ENCODE measurements at places on chromosomes 5 and 9.

- no peak for DNase-seq
Measured at GRCh38 chr9:38652486-38652885, 32.1 kb upstream of the ANKRD18A start.

DNA sequence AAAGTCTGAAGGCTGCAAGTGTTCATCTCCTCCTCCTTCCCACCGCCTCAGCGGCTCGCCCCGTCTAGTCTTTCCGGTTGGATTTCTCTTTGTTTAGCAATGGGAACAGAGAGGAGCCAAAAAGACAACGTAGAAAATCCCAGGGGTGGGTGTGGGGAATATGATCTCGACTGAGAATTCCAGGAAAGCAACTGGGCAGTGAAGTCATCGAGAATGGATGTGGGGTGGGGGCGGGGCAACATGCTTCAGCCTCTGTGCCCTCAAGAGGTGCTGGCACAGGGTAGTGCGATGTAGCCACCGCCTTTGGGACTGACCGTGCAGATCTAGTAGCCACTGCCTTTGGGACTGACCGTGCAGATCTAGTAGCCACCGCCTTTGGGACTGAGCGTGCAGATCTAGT, 12.9 kb downstream of the MSX2 start:
- DNase-seq, result no peak

DNA sequence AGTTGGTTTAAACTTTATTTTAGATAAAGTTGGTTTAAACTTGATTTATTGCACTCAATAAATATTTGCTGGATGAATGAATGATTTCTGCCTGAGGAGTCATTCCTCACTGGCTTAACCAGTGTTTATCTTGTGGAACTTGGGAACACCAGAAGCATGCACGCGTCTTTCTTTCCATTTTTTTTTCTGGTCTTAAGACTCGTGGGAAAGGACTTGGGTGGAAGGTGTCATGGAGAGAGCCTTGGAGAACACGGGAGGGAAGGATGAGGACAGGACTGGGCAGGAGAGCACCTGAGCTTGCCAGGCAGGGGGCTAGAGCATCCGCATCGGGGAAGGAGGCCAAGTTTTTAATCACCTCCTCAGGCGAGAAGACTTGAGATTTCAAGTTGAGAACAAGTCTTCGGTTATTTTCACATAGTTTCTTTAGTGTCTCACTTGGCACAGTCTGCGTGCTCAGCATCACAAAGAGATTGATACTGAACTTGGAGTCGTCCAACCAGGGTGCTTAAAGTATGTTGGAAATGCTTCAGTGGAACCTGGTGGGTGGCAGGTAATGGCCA, 144.2 kb downstream of the PDZD2 start:
- no peak for DNase-seq

DNA sequence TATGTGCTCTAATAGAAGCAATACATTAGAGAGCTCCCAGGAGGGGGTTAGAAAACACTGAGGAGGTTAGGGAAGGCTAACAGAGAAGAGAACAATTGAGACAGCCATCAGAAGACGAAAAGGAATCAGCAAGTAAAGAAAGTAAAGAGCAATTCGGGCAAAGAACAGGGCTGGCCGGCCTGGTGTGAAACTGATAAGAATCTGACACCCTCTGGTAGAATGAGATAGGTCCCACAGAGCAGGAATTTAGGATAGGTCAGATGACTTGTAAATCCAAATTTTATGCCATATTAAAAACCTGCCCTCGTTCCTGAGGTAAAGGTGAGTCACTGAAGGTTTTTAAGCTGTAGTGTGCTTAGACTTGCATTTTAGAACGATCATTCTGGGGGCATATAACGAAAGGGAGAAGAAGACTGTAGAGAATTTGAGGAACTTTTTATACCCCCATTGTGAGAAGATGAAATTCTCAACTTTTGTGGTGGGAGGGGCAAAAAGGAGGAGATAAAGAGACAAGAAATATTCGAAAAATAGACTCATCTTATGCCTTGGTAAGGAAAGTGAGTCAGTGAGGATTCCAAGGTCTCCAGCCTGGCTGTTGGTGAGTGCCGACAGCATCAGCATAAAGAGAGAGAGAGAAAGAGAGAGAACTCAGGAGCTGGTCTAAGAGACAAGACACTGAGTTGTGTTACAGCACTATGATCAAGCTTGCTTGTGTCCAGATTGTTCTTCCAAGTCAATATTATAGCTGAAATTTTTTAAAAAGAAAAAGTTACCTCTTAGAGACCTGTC, 51.3 kb downstream of the TMEM167A start:
- no peak for DNase-seq

- DNase-seq, result no peak
Measured at GRCh38 chr5:72402381-72402890, 82.3 kb downstream of the PTCD2 start.

DNA sequence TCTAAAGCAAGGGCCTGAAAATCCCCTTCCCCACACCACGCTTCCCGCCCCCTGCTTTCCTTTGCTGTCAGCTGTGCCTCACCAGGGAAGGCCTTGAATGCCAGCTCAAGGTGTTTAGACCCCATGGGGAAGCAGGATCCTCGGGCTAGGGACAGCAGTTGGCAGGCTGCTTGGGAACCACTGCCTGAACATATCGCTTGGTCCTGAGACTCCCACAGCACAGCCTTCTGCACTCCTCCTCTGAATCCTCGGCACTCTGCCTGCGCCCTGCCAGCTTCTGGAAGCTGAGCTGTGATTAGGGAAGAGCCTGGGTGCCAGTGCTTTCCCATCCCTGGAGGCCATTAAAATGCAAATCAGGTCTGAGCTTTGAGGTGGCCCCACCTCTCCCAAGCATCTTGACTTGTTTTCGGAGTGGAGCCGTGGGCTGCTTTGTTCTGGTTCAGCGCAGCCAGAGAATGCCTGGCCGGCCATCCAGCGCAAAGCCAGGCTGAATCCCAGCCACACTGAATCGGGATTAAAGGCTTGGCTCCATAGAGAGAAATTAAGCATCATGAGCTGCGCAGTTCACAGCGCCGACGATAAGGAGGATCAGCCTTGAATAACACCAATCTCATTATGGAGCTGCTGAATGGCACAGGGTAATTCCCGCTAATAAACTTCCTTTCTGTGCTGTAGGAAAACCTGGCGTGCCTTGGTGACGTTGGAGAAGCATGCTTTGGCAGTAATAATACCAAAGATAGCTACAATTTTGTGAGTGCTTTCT, 40.0 kb downstream of the AMBP start:
- no peak for DNase-seq

GRCh38 chr5:174446988-174447387, 277.4 kb upstream of the MSX2 start:
- no peak for DNase-seq

GRCh38 chr9:115837618-115838017, 316.0 kb upstream of the PAPPA start:
- no peak for DNase-seq

GRCh38 chr9:128438343-128439109, 17.3 kb upstream of the ODF2 start:
- DNase-seq, result peak; percentile 75

- DNase-seq, result no peak
Measured at GRCh38 chr5:585962-586628, 26.0 kb upstream of the CEP72 start.

DNA sequence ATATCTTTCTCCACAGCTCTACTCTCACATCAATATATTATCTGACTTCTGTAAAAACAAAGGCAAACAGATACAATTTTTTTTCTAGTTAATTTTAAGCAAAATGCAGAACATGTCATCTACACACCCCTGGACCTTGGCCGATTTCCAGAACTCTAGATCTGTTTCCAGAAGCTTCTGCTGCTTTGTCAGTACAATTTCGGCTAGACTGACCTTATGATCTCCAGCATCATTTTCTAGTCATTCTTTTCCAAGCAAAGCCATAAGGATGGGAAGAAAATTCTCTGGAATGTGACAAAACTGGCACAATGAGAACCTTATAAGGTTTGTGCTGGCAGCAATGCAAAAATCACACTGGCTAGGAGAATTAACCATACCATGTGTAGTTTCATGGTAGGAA, 132.8 kb upstream of the MPDZ start:
- no peak for DNase-seq

GRCh38 chr9:92033991-92034390, 81.2 kb downstream of the SPTLC1 start:
- no peak for DNase-seq

GRCh38 chr5:600886-601541, 11.1 kb upstream of the CEP72 start:
- no peak for DNase-seq

- no peak for DNase-seq
Measured at GRCh38 chr5:79521156-79521555, 7.2 kb upstream of the HOMER1 start.

DNA sequence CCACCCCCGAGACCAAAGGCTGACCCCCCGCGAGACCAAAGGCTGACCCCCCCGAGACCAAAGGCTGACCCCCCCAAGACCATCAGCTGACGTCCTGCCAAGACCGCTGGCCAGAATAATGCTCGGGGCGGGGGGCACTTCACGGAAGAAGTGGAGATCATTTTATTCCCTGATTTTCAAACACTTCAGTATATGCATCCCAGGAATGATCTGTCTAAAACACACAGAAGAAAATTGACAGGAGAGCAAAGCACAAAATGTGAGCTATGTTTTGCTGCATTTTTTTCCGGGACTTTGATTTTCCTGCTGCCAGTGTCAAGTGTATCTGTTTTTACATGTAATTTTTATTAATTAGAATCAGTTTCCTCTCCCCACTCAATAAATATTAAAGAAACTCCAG, 67.1 kb downstream of the ADAMTS2 start:
- DNase-seq, result no peak

- DNase-seq, result no peak
Measured at GRCh38 chr9:38066914-38067858, 1.8 kb downstream of the SHB start.

DNA sequence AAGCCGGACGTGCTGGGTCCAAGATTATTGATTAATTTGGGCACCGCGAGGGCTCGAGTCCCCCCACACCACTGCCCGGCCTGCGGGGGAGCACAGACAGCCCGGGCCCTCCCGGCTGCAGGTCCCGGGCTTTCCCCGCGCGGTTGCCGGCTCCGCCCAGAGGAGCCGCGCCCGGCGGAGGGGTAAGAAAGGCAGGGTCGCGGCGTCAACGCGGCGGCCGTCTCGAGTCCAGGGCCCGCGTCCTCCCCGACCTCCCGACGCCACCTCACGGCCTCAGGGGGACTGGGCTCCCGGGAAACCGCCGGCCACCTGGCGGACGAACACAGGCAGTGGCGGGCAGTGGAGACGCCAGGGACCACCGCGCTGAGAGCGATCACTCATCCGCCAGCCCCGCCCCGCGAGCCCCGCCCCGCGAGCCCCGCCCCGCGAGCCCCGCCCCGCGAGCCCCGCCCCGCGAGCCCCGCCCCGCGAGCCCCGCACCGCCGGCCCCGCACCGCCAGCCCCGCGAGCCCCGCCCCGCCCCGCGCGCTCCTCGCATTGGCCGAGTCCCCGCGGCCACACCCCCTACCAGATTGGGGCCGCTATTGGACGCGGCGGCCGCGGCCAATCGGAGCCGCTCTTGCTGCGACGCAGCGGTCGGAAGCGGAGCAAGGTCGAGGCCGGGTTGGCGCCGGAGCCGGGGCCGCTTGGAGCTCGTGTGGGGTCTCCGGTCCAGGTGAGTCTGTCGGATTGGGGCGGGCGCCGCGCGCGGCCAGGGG, at the start of gene MRPL41:
Gene MRPL41, plus strand, starts transcription at position 616 of the 758 bp plus-strand sequence. CDS start 203 bp downstream, outside the sequence.
- DNase-seq, result peak; percentile 75

DNA sequence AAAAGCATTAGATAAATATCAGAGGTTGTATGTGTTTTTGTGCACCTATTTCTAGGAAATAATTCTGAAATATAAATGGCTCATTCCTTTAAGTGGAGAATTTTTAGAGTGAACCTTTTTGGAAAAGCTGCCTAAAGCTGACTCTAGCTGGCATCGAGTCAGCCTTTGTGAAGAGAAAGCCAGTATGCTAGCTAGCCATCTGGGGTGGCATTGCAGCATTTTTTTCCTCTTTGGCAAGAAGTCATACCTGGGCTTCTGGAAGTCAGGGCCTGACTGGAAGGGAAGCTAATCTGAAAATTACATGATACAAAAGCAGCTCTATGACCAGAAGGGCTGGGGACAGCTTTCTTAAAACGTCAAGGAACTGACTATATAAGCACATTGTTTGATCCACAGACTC, 19.7 kb downstream of the ANP32B start:
- DNase-seq, result no peak

DNA sequence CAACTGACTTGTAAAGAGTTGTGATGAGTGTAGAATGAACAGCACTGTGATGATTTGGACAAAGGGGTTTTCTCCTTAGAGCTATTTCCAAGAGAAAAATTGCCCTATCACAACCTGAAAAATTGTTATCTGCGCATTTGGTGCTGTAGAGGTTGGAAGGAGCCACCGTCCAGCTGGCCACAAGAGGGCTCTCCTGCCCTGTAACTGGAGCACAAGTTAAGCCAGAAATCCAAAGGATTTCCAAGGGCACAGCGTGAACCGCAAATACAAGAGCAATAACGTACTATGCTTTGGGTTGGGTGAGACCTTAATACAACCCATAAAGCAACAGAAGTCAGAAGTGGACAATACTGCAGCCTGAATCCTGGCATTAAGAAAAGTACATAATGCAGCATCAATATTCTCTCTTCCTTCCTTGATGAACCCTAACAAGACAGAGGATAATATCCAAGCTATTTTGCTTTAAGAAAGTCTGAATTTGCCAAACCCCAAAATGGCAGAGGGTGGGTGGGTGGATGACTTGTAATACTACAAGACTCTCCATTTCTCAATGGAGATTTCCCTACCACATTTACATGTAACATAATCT, 56.8 kb upstream of the SMIM32 start:
- DNase-seq, result no peak

- no peak for DNase-seq
Measured at GRCh38 chr9:69174616-69175463, 763 bp downstream of the TJP2 start.

- DNase-seq, result no peak
Measured at GRCh38 chr5:10607023-10607665, 43.3 kb downstream of the ANKRD33B start.

- DNase-seq, result no peak
Measured at GRCh38 chr5:139470821-139471300, at the start of gene SMIM33. SMIM33 (plus strand) TSS chr5:139471004; CDS start chr5:139471122, 118 bp downstream.

GRCh38 chr5:161548487-161549094, 2.1 kb upstream of the GABRB2 start:
- DNase-seq, result no peak

DNA sequence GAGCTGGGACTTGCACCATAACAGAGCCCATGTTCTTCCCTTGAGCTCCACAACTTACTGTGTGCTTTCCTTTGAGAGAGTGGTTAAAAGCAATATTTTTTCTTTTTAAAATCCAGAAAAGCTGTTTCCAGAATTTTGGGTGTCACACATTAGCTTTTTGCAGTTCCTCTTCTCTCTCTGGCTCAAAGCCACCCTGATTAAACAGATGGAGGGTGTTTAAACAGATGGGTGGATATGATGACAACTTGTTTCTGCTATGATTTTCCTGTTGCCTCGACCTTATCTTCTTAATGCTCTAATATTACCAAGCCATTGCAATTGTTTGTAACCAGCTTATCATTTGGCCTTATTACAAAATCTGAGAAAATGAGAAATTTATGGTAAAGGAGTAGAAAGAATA, 22.9 kb upstream of the CFAP95 start:
- DNase-seq, result no peak

GRCh38 chr5:82074950-82075349, 103.1 kb downstream of the ATG10 start:
- DNase-seq, result no peak

- no peak for DNase-seq
Measured at GRCh38 chr9:90489066-90489465, 153.6 kb downstream of the DIRAS2 start.

DNA sequence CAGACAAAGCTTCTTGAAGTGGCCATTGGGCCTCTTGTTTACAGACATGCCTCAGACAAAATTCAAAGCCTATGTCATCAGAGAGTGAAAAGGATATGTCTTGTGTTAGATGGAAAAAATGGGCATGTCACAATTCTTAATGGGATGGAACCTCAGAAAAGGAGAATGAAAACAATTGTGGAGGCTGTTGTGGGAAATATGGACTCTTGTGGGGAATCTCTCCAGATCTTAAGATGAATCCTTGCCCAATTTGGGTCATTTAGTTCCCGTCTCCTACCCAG, 19.5 kb downstream of the SLC22A5 start:
- DNase-seq, result no peak
